ENCODE measurements at places on chromosomes 3 and 15.

DNA sequence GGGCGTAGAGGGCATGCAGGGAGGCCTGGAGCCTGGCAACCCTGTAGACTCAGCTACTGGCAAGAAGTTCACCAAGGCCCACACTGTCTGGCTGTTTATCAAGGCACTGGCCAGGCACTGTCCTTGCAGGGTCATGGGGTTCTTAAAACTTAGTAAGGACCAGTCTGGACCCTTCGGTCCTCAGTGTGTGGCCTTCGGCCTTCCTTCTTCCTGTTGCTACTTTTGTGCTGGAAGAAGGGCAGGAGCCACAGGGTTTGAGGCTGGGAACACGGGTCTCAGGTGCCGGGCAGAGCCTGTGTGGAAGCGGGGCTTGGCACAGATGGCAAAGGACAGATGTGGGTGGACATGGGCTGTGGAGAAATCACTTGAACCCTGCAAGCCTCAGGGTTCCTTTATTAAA lies 76.6 kb downstream of the SNRK start:
- DNase-seq = no peak

DNA sequence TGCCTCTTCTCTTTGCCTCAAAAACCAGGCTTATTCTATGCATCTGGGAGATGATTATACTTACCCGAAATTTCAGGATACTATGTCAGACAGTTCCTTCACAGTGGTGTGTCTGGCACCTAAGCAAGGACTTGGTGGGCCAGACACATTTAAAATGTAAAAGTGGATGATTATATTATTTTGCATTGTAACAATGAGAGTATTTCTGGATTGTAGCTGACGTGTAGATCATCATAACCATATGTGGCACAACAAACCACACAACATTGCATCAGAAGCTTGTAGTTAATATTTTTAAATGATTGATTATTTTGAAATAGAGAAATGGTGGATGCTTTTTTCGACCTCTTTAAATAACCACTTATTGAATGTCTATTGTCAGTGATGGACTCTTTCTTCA lies 109.0 kb downstream of the TIGIT start:
- DNase-seq = no peak

DNA sequence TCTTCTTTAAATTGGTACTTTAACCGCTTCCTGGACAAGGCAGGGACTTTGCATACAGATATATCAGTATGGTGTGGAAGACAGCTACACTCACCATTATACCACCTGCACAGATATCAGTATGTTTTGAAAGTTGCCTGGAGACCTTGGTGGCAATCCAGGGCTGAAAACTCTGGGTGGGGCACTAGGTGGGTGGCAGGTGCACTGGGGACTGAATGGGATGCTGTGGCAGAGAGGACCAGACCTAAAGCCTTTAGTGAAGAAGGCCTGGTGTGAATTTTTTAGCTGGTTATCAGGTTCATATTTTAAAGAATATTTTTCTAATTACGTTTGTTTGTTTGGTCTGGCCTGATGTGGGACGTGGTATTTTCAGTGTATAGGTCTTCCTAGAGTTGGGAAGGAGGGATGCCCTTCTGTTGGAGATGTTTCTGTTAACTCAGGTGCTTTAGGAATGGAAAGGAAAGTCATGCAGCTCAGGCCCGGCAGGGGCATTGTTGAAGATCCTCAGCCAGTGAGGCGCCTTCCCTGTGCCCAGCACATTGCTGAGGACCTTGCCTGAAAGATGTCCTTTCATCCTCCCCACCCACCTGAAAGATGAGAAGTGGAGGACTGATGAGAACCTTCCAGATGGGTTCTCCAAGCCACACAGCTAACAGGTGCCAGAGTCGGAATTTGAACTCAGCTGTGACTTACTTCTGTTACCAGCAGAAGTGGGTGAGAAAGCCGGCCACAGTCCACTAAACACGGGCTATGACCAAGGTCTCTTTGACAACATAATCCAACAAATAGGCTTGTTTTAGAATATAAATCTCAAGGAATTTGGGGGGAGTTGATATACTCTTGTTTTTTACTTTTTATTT lies 77.3 kb downstream of the APBA2 start:
- DNase-seq = no peak

GRCh38 chr15:89614164-89614563 lies 38.9 kb downstream of the TICRR start:
- no peak for DNase-seq

DNA sequence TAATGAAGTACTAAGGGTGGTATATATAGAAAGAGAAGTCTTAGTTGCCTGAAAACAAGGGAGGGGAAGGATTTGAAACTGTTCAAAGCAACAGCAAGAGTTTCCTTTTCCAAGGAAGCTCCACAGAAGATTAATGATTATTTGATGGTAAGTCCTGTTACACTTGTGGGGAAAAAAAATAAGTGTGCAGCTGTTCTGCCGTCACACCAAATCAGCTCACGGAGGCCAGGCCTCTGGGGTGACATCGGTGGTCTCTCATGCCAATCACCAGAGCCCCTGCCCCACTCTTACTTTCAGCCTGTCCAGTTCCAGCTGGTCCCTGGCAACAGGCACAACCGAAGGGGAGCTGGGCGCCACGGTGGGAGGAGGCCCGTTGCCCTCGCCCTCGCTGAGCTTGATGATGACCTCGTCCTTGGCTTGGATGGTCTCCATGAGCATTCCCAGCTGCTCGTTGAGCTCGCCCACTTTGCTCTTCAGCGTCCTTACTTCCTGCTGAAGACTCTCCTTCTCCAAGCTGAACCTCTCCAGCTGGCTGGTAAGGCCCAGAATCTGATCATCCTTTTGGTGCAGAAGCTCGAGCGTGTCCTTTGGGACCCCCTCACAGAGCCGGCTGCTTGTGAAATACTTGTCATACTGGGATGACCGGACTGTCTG lies 53.5 kb downstream of the TBC1D2B start:
- no peak for DNase-seq

DNA sequence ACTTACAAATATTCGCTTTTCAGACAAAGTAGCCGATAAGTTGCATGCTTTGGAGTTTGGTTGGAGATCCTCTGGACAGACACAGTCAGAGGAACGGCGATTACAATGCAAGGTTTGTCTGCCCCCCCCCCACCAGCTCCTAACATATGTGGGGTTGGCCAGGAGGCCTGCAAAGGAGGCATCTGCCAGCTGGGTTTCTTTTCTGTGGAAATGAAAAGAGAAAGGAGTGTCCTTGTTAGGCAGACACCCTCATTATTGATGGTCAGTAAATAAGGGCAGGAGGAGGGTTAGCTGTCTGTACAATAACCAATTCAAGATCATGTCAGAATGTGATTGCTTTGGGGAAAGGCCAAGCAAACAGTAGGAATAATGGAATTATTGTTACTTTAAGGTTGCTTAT lies 49.1 kb downstream of the TLNRD1 start:
- no peak for DNase-seq

DNA sequence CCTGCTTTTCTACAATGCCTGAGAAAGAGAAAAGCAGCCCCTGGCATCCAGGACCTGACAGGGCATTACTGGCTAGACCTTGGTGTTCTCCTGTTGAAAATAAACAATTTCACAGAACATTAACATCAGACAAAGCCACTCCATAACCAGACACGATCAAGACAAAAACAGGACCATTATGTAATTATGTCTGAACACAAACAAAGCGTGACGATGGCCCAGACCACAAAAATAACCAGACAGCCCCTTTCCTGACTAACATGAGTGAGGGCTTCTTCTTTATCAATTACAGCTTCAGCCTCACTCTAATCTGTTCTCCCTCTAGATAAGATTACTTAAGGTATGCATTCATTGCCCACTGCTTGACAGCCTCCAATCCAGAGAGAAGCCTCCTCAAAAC lies 172.7 kb upstream of the LMCD1 start:
- DNase-seq = no peak

- DNase-seq = no peak
Observed at GRCh38 chr3:139123377-139124095, 78.8 kb upstream of the PRR23C start.

DNA sequence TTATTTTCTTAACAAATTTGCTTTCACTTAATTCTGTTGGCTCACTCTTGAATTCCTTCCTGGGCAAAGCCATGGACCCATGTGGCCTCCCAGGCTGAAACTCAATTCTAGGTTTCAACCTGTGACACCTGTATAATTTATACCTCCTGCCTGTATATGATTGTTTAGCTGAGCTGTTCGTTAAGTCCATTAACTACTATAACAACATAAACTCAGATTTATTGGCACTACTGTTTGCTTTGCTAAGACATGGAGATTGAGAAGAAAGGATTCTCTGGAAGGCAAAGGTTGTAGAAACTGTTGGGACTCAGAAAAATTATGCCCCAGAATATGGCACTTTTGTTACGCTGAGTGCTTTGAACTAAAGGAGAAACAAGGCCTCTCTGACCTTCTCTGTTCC lies 26.7 kb upstream of the CCDC50 start:
- no peak for DNase-seq

DNA sequence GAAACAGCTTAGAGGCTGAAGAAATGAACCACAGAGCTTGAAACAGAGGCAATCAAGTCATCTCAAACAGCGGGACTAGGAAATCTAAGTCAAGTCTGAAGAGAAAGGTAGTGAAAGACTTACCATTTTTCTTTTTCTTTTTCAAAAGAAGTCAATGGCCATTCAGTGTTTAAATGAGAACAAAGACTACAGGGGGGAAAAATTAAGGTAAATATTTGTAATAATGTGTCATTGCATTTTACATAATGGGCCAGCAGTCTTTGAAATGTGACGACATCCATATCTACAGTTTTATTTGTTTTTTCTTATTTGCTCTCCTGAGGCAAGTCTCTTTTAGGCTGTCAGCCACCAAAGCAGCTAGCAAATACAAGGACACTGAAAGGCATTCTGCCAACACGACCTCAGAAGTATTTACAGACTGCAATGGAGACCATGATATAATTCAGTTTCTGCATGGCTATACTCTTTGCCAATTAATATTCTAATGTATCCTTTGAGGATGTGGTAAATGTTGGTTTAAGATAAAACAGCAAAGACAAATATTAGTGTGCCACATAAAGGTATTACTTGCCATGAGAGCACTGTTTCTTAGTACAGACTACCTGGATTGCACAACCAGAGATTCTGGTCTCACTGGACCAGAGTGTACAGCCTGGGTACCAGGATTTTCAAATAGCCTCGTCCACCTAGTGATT lies 307.0 kb upstream of the THBS1 start:
- DNase-seq = no peak

GRCh38 chr15:29870495-29871151 lies 48.4 kb upstream of the TJP1 start:
- DNase-seq = no peak

GRCh38 chr3:142095841-142096240 lies 53.5 kb downstream of the TFDP2 start:
- no peak for DNase-seq

GRCh38 chr3:134931045-134931785 lies 136.2 kb downstream of the EPHB1 start:
- DNase-seq = no peak

GRCh38 chr15:25345943-25346342 lies 92.9 kb downstream of the UBE3A start:
- DNase-seq = no peak

GRCh38 chr3:177710506-177710905 lies 513.2 kb upstream of the TBL1XR1 start:
- DNase-seq = no peak

GRCh38 chr15:58441376-58442070 lies 9.7 kb downstream of the LIPC start:
- DNase-seq = no peak

DNA sequence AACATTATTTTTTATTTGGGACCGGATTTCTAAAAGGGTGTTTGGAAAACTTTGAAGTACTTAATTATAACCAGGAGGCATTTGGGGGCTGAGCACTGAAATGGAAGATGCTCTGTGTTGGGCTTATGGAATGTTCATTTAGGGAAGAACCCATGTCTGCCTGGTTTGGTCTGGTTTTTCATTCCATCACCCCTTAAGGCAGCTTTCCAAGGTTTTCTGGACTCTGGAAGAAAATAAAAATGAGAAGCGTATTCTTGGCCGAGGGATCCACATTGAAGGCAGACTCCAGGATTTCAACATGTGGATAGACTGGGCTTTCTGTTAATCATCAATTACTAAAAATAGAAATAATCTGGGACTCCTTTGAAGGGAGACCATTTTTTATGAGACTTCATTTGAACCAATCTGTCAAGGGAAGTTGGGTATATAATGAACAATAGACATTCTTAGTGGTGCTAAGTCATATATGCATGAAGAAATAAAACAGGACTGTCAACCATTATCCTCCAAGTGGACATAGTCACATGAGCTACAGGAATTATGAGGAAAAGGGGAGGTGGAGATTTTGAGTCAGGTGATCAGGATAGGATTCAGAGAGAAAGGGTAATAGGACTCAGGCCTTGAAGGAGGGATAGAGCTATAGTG lies 270.5 kb upstream of the ADAMTS9 start:
- no peak for DNase-seq

DNA sequence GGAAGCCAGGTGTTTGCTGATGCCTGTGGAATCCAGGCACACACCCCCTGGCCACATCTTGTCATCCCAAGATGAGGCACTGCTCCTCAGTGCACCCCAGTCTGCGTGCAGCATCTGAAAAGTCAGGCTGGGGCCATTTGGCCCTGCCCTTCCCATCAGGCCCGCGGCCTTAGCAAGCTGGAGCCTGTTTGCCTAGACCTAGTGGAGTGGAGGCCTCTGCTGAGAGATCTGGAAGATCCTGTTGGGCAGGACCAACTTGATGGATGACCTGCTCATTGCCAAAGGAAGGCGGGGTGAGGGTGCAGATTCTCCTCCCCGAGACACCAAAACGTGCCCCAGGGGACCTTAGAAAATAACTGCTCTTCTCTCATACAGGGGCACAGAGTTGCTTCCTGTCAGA lies 220.2 kb downstream of the SHQ1 start:
- DNase-seq = no peak

DNA sequence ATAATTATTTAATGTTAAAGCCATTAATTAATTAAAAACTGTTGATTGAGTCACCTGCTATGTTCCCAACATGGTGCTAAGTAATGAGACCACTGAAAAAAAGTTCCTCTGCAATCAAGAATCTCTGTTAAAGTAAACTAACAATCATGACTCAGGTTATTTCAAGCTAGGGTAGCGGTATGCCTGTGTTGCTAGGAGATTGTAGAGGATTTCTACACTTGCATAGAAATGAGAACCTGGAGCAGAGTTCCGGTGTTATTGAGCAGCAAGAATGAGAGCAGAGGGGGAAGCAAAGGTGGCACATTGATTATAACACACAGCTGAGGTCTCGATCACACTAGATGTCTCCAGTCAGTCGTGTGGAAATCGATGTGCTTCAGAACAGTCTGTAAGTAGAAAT lies 41.4 kb downstream of the C3orf85 start:
- no peak for DNase-seq

DNA sequence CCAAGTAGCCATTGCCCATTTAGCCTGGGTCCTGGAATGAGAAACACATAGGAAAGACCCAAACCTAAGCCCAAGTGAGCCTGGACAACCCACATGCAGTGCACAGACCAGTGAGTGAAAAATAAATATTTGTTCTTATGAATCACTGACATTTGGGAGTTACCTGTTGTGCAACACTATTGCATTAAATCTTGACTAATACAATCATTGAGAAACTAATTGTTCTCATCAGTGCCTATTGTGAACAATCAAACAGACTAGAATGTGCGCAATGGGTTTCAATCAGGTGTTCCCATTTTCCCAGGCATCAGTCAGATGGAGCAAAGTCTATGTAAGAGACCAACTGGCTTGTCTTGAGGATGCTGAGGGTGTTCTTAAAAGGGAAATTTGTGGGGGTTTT lies 54.7 kb upstream of the CNOT10 start:
- DNase-seq = no peak

- DNase-seq = no peak
Observed at GRCh38 chr3:40745381-40746106, 220.8 kb downstream of the ZNF621 start.
